ENCODE measurements at places on chromosomes 7 and 10.

DNA sequence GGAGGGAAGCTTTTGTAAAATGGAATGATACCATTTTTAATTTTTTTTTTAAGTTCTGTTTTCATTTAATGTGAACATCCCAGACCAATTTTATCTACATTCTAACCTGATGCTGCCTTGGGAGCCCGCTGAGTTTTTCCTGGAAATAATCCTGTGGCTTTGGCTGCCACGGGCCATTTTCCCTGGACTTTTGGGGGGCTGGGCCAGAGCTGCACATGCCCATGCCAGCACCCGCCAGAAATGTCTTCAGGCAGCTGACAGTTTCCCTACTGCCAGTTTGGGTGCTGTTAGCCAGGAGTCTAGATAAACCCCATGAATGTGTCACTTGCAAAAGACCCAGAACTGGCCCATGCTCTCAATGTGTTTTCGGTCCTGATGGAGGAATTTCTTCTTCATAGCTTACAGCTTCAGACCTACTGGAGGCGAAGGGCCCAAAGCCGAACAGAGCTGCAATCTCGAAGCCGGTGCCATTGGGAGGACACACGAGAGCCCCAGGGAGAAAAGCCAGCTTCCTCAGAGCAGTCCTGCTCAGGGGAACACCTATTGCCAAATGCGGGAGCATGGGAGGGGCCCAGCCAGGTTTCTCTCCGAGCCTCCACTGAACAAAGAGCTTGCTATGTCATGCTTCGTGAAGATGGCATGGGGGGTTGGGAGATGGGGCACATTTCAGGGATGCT, 444.2 kb upstream of the MKI67 start:
- DNase-seq: no peak

DNA sequence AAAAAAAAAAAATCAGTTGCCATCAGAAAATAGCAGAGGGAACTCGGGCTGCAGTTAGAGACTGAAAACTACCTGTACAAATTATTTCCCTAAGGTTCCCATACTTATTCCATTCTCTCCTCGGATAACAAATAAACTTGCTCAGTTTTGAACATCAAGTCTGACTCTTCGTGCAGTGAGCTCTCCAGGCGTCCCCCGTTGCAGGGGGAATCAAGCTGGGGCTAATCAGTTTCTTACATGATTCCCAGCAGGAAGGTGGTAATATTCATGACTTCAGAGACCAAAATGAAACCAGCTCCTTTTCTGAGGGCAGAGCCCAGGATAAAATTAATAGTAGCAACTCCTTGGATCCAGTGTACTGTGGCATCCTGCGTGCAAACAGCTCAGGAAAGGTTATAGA, 135.3 kb downstream of the FRMD4A start:
- no peak for DNase-seq

GRCh38 chr10:98536551-98536950, 89.8 kb upstream of the HPS1 start:
- no peak for DNase-seq

- DNase-seq: no peak
These were observed 57.0 kb upstream of the DNAJB6 start for GRCh38 chr7:157279741-157280215.

DNA sequence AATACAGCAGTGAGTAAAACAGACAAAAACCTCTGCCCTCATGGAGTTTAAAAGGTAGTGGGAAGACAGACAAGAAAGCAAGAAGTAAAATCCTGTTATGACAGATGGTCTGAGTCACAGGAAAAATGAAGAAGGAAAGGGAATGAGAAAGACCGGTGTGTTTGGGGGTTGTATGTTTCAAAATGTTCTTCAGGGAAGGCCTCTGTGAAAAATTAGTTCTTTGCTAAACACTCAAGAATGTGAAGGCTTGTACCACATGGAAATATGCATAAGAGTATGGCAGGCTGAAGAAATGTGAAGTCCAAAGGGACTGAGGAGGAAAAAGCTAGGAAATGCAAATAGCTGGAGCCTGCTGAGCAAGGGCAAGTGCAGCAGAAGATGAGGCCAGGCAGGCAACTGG, 315.9 kb upstream of the SEMA3A start:
- DNase-seq: no peak

DNA sequence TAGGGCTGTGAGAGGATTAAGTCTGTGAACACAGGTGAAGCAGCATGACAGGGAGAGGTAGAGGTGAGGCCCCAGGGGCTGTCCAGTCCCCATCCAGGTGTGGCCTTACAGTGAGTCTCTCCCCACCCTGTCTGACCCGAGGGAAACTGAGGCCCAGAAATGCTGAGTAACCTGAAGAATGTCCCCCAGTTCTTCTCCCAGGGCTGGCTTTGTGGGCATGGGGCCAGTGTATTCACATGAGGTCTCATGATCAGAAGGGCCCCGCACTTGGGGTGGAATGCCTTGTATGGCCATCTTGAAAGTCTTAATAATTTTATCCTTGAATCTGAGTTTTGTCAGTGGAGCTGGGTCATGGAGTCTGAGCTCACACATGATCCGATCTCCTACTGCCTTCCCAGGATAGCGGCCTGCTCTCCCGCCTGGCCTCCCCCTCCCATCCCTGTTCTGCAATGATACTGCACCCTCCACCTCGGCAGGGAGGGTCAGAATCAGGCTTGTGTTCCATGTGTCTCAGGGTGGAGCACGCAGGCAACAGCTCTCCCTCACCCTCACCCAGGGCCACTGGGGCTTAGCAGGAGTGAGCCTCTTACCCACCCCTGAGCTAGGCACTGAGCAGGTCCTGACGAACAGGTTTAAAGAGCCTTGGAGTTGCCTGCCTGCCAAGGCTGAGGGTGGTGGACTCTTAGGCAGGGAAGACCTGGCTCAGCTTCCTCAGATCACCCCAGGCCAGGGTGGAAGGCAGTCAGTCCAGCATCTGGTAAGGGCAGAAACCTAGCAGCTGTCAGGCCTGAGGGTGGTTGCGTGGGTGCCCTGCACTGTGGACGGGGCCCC, 41.4 kb upstream of the NPFFR1 start:
- DNase-seq: no peak

DNA sequence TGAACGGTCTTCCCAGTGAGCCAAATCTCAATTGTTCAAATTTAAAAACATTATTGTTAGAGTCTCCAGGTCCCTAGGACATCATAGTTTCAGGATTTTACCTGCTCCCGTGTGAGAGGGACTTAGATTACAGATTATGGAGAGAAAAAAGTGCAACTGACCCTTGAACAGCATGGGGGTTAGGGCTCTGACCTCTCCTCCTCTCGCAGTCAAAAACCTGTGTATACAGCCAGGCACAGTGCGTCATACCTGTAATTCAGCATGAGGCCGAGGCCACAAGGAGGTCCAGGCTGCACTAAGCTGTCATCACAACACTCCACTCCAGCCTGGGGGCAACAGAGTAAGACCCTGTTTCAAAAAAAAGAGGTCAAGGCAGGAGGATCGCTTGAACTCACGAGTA, 25.5 kb downstream of the BAZ1B start:
- no peak for DNase-seq

DNA sequence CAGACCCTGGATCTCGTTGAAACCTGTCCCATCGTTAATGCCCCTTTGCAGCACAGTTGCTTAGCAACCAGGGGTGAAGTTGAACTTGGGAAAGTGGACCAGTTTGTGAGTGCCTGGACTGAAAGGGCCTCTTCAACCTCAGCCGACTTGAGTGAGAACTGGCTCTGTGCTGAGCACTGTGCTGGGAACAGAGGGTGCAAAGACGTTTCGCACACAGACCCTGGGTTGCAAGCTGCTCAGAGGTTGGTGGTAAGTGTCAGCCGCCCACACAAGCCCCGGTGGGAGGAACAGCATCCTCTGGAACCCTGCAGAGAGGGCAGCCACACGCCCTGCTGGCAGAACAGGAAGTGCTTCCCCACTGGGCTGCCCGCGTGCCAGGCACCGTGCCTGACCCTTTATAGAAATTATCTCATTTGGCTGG, 89.2 kb downstream of the CARD11 start:
- no peak for DNase-seq

DNA sequence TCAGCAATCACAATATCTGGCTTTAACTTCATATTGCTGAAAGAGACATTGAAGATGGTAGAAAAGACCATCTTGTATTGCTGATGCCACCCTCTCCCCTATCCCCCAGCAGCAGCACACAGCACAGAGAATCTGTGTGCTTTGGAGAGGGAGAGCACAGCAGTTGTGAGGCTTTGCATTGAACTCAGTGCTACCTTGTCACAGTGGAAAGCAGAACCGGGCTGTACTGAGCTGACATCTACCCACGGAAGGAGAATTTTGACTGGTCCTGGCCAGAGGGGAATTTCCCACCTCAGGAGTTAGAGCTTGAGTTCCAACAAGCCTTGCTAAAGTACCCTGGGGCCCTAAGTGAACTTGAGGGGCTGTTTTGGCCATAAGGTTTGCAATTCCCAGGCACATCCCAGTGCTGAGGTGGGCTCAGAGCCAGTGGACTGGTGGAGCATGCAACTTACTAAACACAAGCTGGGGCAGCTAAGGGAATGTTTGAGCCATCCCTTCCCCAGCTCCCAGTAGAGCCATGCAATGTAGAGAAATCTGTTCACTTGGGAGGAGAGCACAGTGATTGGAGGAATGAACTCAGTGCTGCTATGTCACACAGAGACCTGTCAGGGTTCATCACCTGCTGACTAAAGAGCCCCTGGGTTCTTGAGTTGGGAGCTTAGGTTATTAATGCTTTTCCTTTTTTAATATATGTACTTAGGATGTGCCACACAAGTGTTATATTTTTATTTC, 62.1 kb downstream of the OR13A1 start:
- DNase-seq: no peak

- peak; percentile 0 for DNase-seq
These were observed 52.8 kb downstream of the ARHGAP22 start for GRCh38 chr10:48551861-48552591.

- no peak for DNase-seq
These were observed 98.1 kb downstream of the ADD3 start for GRCh38 chr10:110105873-110106272.

DNA sequence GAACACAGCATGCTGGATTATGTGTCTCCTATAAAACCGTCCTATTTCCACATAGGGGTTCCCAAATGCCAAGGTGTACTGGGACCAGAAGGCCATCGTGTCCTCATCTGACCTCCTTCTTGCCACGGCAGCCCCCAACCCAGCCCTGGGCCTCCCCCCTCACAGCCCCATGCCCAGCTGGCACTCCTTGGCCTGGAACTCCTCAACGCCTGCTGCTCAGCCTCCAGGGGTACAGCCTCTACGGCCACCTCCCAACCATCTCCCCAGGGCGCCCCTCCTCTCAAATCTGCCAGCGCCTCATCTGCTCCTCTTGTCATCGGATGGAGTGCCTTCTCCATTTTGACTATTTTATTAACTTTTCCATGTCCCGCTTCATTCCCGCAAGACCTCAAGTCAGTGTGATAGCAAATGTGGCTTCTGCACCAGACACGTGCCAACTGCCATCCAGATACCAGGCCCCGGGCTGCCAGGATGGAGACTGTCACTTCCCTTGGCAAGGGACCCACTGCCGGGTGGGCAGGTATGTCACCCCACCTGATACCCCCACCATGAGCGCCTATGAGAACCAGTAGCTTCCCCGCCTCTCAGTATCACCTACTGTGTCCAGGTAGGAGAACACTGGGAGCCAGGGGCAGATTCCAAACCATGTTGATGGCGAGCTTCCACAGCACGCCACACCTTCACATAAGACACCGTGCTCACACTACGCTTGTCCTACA, 106.7 kb downstream of the EBF3 start:
- no peak for DNase-seq

DNA sequence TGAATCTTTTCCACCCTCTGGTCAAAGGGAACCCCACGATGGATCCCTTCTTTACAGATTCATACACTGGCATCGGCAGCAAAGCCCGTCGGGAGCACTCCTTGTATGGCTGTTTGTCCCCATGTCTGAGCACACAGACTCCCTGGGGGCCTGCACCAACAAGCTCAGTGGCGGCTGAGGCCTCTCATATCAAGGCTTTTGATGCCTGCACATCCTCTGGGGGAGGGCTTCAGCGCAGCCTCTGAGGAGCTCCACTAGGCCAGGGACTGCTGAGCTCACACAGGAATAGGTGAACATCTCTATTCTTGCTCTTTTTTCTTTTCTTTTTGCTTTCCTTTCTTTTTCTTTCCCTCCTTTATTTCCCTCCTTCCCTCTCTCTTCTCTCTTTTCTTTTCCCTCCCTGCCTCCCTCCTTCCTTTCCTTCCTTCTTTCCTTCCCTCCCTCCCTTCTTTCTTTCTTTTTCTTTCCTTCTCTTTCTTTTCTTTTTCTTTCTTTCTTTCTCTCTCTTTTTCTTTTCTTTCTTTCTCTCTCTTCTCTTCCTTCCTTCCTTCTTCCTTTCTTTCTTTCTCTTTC, 174.6 kb downstream of the CCDC3 start:
- no peak for DNase-seq

GRCh38 chr10:88399240-88399639, 183.9 kb downstream of the RNLS start:
- DNase-seq: no peak

- DNase-seq: no peak
These were observed 9.4 kb upstream of the CD36 start for GRCh38 chr7:80629023-80629422.

- DNase-seq: no peak
These were observed 174.0 kb upstream of the TCF7L2 start for GRCh38 chr10:112775892-112776674.

- no peak for DNase-seq
These were observed 33.5 kb downstream of the REEP3 start for GRCh38 chr10:63554657-63555056.

DNA sequence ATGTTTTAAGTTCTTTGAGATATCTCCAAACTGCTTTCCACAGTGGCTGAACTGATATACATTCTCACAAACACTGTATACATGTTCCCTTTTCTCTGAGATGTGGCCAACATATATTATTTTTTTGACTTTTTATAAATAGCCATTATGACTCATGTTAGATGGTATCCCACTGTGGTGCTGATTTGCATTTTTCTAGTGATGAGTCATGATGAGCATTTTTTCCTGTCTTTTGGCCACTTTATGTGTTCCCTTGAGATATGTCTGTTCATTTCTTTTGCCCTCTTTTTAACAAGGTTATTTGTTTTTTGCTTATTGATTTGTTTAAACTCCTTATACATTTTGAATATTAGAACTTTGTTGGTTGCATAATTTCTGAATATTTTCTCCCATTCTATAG, 1055.1 kb downstream of the NXPH1 start:
- no peak for DNase-seq

DNA sequence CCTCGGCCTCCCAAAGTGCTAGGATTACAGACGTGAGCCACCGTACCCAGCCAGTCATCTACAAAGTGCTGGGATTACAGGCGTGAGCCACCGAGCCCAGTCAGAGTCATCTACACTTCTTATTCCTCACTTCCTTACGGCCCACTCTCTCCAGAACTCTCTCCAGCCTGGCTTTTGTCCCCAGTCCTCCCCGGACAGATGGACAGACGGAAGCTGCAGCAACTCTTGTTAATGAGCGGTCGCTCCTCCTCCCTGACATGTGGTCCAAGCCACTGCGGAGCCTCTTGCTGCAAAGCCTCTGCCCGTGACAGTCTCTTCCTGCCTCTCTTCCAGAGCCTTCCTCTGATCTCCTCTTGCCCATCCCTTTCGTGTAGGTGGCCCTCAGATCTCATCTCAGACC, 45.9 kb downstream of the TMEM270 start:
- DNase-seq: no peak

GRCh38 chr10:30784524-30784896, 155.0 kb upstream of the LYZL2 start:
- DNase-seq: peak; percentile 11

- no peak for DNase-seq
These were observed 397.0 kb downstream of the CALN1 start for GRCh38 chr7:72015136-72015535.
